ENCODE measurements at places on chromosomes 1 and 21.

- DNase-seq = no peak
Measured at GRCh38 chr1:52554756-52555155, 1.9 kb upstream of the TUT4 start.

- DNase-seq = no peak
Measured at GRCh38 chr1:116332451-116332850, 40.6 kb upstream of the ATP1A1 start.

DNA sequence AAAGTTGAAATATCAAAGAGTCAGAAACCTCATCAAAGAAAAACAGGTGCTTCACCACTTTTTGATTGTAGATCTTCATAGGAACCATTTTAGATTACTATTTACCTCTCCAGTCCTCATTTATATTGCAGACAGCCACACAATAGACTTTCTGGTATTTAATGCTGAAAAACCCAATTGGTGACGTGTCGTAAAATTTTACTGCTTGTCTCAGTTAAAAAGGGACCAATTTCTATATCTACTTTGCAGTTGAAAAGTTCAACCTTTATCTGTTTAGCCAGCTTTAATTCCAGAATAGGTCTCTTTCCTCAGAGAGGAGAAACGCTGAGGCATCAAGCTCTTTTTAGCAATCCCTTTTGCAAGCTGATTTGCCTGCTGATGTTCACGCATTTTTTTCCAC lies 1722.4 kb downstream of the PLA2G4A start:
- DNase-seq = no peak

DNA sequence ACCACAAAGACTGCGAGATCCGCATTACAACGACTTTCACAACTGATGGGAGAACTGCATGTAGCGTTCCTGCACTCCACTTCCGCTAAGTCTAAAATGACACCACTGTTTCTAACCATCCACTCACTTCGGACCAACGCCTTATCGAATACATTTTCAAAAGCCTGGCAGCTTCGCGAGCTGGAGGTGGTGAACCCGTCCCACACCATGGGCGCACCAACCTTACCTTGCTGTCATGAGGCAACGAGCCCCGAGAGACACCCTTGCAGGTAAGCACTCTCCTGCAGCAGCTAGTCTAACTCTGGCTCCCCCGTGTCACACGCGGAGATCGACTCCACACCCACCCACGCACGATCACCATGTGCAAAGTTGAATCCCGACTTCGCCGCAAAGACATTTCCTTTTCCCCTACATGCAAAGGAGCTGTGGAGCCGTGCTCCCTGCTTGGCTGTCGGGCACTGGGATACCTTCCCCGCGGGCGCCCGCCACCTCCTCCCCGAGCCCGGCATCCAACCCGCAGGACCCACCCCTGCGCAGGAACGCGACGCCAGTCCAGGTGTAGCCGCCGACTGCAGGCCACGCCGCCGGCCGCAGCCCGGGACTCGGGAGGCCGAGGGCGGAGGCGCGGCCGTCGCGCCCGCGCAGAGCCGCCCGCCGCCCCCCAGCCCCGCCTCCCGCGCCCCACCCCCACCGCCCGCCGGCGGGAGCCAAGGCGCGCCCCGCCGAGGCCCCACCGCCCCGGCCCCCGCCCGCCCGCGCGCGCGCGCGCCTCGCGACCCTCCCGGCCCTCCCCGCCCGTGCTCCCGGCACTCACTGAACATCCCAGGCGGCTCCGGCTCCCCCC lies 629 bp downstream of the TAF5L start:
- peak; percentile 42 for DNase-seq

- no peak for DNase-seq
Measured at GRCh38 chr21:46624050-46624449, 11.4 kb upstream of the PRMT2 start.
